ENCODE measurements at places on chromosomes 2 and 18. TPM values are rescaled to one million over a fixed set of nuclear protein-coding genes. Genes with fewer than 3 reads are reported as not detected.

Gene KCTD1
- 42.3 TPM for total RNA-seq

Gene C2orf72
- total RNA-seq: 28.4 TPM

Gene ICOS
- total RNA-seq: not detected

Gene ACADL
- total RNA-seq: 1.5 TPM

Gene CGREF1
- total RNA-seq: 4.9 TPM

Gene KIF3C
- total RNA-seq: 3.2 TPM

Gene PAIP2B
- total RNA-seq: 7.0 TPM

Gene GALR1
- under 0.01 TPM for total RNA-seq

Gene KRTCAP3
- total RNA-seq: 112 TPM

Gene SULT1C4
- total RNA-seq: 0.27 TPM

Gene CCDC74B
- not detected for total RNA-seq

Gene TSPYL6
- total RNA-seq: not detected

Gene VRK2
- total RNA-seq: 15.3 TPM

Gene GPR35
- 91.1 TPM for total RNA-seq
